ENCODE measurements at places on chromosomes 16 and 17.

DNA sequence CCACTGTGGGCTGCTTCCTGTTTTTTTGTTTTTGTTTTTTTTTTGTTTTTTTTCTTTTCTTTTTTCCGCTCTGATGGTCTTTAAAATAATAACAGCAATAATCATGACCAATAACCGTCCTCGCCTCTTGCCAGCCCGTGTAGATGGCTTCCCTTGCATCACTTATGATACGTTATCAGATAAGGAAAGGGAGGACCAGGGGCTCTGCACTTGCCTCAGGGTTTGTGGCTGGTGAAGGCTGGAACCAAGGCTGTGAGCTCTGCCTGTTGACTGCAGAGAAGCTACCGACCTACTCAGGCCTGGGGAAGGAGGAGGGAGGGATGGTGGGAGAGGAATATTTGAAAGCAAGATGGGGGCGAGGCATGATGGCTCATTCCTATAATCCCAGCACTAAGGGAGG is 114.0 kb upstream of the SDK2 start:
- no peak for DNase-seq

GRCh38 chr16:78659668-78660217 is 560.3 kb downstream of the WWOX start:
- DNase-seq = no peak

- no peak for DNase-seq
These were observed 14.5 kb upstream of the WDR45B start for GRCh38 chr17:82662711-82663261.

DNA sequence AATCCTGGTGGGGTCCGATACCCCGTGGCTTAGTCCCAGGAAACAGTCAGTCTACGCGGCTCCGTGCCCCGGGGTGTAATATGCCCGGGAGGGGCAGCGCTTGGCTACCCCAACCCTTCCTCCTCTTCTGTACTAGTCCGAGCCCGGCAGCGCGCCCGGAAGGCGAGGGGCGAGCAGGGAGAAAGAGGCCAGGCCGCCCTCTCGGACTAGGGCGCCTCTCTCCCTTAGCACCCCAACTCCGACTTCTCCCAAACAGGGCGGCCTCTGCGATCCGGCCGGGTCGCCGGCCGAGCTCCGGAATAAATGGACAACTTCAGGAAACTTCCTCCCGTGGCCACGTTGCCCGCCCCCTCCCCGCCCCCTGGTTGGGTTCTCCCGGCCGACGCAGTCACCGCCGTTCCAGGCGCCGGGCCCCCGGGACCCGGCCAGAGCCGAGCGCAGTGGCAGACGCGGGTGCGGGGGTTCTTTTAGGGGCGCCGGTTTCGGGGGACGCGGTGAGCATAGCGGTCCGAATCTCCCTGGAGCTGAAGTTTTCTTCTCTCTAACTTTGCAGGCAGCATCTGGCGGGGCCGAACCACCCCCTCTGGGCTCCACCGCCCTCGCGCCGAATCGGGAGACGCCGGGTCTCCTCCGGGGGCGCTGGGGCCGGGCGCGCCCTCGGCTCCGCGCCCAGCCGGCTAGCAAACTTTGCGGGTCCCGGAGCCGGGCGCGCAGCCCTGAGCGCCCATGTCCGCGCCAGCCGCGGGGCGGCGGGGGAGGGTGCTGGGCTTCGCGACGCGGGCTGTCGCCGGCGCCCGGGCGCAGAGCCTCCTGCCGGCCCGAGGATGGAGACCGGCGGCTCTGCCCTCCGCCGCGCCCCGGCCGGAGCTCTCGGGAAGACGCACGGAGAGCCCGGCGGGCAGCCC is at the start of gene SDK2:
SDK2 (minus strand) TSS at position 301 of the 905 bp plus-strand sequence. CDS start 357 bp downstream, outside the sequence.
- no peak for DNase-seq

Measured in esophagus muscularis mucosa (tissue), 4 donors.